WTC11 (cell line): ENCODE measurements at places on chromosomes 3 and 15. TPM values are rescaled to one million over a fixed set of nuclear protein-coding genes. Genes with fewer than 3 reads are reported as not detected.

GRCh38 chr15:79837846-79838245 lies 59.0 kb downstream of the MTHFS start:
- H3K4me3 ChIP-seq = no peak overlapping the region
- H3K4me1 ChIP-seq = peaks cover 2% of the 10 kb centered on the region; the same call in 1 of the 2 replicates
- no peaks in the 10 kb centered on the region for H3K27me3 ChIP-seq

DNA sequence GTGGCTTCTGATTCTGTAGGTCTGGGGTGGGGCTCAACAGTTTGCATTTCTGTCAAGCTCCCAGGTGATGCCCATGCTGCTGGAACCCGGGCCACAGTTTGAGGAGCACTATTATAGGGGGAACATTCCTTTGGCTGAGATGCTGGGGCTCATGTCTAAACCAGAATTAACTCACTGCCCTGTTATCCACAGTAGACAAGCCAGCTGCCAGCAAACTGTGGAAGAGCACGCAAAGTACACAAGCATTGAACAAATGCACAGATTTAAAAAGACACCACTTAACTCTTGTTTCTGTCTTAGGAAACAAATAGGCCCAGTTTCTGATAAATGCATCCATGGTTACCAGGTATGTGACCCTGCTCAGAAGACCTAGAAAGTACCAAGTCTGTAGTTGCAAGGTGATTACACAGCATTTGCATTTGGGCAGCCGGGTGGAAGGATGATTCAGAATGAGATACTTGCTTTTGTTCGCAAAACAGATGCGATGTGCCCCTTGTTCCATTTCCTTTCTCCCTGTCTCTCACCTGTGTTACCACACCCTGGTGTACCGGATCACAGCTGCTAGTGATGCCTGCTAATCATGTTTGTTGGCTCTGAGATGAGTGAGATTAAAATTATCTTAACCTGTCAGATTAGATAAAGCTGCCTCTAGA lies 12.4 kb downstream of the GYG1 start:
- DNase-seq = no peak
- H3K27me3 ChIP-seq = no peaks in the 10 kb centered on the region
- no peak overlapping the region for H3K4me3 ChIP-seq
- peaks cover 8% of the 10 kb centered on the region; the same call in 1 of the 2 replicates for H3K36me3 ChIP-seq
- peak overlapping the region; percentile 75 for H3K27ac ChIP-seq
- peaks cover 42% of the 10 kb centered on the region for H3K4me1 ChIP-seq

DNA sequence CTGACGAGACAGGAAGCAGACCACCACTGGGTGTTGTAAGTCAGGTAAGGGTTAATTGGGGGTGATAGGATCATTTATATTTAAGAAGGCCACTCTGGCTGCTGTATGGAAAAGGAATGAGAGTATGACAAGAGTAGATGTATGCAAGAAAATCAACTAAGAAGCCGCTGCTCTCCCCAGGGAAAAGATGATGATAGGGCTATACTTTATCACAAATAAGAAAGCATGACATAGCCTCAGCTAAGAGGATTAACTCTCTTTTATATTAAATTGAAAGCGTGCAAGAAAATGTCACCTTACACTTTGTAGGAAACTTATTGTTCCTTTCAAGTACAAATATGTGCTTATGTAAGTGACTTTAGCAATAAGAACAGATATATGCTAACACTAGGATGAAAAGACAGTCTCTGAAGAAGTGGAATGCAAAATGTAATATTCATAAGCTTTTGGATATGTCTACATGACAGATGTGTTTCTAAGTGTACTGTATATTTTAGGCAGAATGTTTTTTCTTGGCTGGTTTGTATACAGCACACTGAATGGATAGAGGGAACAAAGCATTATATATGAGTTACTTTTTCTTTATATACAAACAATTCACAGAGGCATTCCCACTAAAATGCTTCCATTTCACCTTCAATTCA lies 8.7 kb upstream of the NDUFB4 start:
- peaks cover 3% of the 10 kb centered on the region for H3K36me3 ChIP-seq
- H3K27ac ChIP-seq = no peak overlapping the region
- H3K4me1 ChIP-seq = no peaks in the 10 kb centered on the region
- no peak overlapping the region for H3K4me3 ChIP-seq
- no peak for DNase-seq

DNA sequence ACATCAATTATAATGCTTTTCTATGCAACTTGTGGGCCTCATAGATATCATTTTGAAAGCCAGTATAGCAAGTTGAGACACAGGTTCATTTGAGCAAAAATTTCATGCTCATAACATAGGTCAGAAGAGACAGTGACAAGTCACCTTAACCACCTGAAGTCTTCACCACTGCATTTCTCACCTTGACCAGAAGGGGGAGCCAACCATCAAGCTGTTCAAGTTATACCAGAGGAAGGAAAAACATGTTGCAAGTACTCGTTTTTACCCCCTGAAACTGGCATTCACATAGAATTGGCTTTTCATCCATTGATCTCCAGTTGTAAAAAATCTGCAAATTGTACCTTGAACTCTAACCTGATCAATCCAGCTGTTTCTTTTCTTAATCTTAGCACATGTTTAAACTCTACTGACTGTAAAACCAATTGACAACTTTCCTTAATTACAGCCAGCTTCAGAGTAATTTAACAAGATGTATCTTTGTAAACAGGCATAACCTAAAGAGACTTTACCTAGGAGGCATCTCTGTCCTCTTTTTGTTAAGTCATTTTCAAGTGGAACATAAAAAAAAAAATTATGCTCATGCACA lies 1.4 kb downstream of the LMOD3 start:
- no peaks in the 10 kb centered on the region for H3K36me3 ChIP-seq
- peaks cover 8% of the 10 kb centered on the region; the same call in 1 of the 2 replicates for H3K4me1 ChIP-seq
- H3K27me3 ChIP-seq = no peaks in the 10 kb centered on the region
- DNase-seq = peak; percentile 90

DNA sequence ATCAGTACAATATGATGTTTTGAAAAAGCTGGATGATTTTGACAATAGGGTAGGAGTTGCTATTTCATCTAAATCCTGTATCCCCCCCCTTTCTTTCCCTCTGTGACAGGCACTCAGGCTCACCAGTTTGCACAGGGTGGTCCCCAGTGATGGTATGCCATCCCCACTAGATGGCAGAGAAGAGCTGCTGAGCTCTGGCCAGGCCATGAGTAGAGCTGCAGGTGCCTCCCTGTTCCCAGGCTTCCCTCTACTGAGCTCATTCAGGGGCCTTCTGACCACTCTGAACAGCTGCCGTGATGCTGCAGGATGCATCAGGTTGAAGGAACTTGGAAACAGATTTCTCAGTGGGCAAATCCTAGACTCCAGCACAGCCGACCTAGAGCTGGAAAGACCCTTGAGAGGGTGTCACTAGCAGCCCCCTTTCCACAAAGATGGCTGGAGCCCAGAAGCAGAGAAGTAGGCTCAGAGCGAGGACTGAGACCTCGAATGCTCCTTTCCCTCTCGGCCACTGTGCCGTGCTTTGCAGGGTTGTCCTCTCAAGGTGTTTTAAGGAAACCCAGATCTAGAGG lies 45.1 kb downstream of the EFCAB12 start:
- no peak overlapping the region for H3K4me3 ChIP-seq
- H3K4me1 ChIP-seq = peaks cover 13% of the 10 kb centered on the region
- peaks cover 22% of the 10 kb centered on the region for H3K36me3 ChIP-seq

GRCh38 chr15:25091421-25092158 lies 136.8 kb downstream of the SNRPN start:
- no peaks in the 10 kb centered on the region for H3K4me1 ChIP-seq
- no peak overlapping the region for H3K4me3 ChIP-seq
- no peak overlapping the region for H3K27ac ChIP-seq
- peaks cover under 1% of the 10 kb centered on the region; the same call in 1 of the 2 replicates for H3K27me3 ChIP-seq
- no peak for DNase-seq

DNA sequence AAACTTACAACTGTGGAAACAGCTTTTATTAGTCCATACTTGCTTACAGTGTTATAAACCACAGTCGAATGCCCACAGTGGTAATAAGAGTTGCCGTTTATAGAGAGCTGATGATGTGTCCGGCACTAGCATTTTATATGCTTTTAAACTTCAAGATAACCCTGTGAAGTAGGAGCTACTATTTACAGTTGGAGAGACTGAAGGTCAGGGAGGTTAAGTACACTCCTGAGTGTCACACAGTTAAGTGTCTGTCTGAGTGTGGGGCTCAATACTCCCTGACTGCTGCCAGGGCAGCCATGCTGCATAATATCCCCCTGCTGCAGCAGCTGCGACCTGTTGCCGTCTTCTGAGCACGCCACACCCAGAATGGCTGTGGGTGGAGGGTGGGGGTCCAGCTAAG lies 89.9 kb upstream of the TNFAIP8L3 start:
- H3K36me3 ChIP-seq = no peaks in the 10 kb centered on the region
- H3K27me3 ChIP-seq = no peaks in the 10 kb centered on the region; the same call in 1 of the 2 replicates
- no peak for DNase-seq
- no peaks in the 10 kb centered on the region for H3K4me1 ChIP-seq
- no peak overlapping the region for H3K4me3 ChIP-seq
- H3K27ac ChIP-seq = no peak overlapping the region

DNA sequence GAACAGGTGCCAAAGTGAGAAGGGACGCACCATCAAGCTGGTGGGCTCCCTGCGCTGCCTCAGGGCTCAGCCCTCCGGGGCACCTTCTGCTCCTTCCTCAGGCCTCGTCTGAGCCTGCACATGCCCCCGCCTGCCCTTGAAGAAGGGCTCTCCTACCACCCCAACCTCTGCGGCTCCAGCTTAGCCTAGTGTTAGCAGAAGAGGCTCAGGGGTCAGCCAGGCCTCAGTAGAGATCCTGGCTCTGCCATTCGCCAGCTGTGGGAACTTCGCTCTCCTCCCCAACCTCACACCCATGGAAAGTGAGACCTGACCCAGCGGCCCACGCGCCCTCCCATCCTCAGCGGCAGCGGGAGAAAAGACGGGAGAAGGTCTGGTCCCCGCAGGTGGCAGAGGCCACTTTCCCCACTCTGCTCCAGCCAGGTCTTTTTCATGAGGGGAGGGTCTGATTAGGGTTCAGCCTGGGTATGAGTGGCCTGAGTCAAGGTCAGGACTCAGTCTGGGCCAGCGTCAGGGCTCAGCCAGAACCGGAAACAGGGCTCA lies 8.2 kb downstream of the GRIP2 start:
- H3K4me3 ChIP-seq = no peak overlapping the region
- no peaks in the 10 kb centered on the region for H3K27me3 ChIP-seq
- DNase-seq = no peak
- H3K27ac ChIP-seq = peak overlapping the region; percentile 62; the same call in 1 of the 2 replicates
- H3K36me3 ChIP-seq = 0 out of 2 replicates have a peak, but pooled peaks cover 3% of the 10 kb centered on the region
- H3K4me1 ChIP-seq = peaks cover 51% of the 10 kb centered on the region

GRCh38 chr15:74620636-74621545 lies 5.3 kb downstream of the CLK3 start:
- H3K27me3 ChIP-seq = no peaks in the 10 kb centered on the region
- DNase-seq = peak; percentile 83
- H3K4me3 ChIP-seq = no peak overlapping the region

DNA sequence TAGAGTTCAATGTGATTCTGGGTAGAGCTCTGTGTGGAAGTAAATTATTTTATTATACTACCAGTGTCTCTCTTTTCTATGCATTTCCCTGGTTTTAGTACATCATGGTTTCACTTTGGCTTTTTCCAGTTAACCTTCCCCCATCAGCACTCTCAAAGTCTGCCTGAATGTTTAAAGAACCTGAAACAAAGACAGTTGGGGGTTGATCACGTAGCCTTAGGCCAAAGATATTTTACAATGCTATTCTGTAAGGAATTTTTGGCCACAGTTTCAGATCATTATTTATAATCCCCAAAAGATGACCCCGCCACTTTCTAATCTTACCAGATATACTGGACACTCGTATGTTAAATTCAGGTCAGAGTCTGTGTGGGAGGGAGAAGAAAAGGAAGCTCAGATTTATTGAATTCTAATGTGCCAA lies 156.3 kb upstream of the TMC3 start:
- H3K36me3 ChIP-seq = no peaks in the 10 kb centered on the region
- peak overlapping the region; percentile 46 for H3K4me3 ChIP-seq
- no peak for DNase-seq
- H3K4me1 ChIP-seq = peaks cover 38% of the 10 kb centered on the region

DNA sequence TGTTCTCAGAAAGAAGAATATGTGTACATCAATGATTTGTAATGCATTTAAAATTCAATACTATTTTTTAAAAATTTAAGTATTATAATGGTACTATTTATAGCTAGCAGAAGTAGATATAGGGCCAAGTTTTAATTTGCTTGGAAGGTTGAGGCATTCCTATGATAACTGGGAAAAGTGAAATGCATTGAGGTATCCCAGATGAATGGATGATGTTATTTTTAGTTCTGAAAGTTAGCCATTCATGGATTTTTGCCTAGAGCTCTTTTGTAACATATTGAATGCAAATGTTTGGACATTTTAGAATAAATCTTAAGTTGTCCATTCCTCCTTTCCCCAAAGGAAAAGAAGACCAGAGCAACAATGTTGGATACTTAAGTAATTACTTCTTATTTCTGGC lies 47.6 kb downstream of the GAP43 start:
- DNase-seq = no peak
- H3K4me1 ChIP-seq = peaks cover 18% of the 10 kb centered on the region
- H3K4me3 ChIP-seq = no peak overlapping the region
- H3K27me3 ChIP-seq = no peaks in the 10 kb centered on the region
- H3K27ac ChIP-seq = no peak overlapping the region

DNA sequence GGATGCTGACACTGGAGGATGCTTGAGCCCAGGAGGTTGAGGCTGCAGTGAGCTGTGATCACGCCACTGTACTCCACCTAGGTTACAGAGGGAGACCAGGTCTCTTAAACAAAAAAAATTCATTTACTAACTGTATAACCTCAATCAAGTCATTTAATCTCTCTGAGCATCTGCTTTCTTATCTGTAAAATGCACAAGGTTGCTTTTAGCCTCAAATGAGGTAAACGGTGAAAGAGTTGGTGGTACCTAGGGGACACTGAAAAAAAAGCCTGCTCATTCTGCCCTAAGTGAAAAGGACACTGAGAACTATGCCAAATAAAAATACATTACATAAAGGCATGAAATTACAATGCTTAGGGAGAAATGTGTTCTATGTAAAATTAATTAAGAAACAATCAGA lies 3.4 kb downstream of the PP2D1 start:
- no peak for DNase-seq
- no peaks in the 10 kb centered on the region for H3K4me1 ChIP-seq
- no peaks in the 10 kb centered on the region for H3K36me3 ChIP-seq
- H3K27ac ChIP-seq = no peak overlapping the region
- H3K27me3 ChIP-seq = no peaks in the 10 kb centered on the region

GRCh38 chr15:76380249-76380648 lies 43.7 kb downstream of the ISL2 start:
- no peak overlapping the region for H3K4me3 ChIP-seq
- no peaks in the 10 kb centered on the region for H3K27me3 ChIP-seq
- DNase-seq = no peak
- H3K36me3 ChIP-seq = no peaks in the 10 kb centered on the region

- H3K36me3 ChIP-seq = no peaks in the 10 kb centered on the region
- no peak overlapping the region for H3K27ac ChIP-seq
- no peak for DNase-seq
- no peaks in the 10 kb centered on the region for H3K27me3 ChIP-seq
These were observed 79.4 kb upstream of the OSTN start for GRCh38 chr3:191119415-191120295.

Gene CCK
- total RNA-seq = 0.50 to 1.1 TPM (median 0.94 TPM) in 3 replicates

Gene C3orf85
- not detected in 3 replicates for total RNA-seq

Gene DPH3
- 26.5 to 27.8 TPM (median 26.6 TPM) in 3 replicates for total RNA-seq

Gene LMAN1L
- total RNA-seq = not detected in 3 replicates

Gene TF
- 9.3 to 10.9 TPM (median 9.3 TPM) in 3 replicates for total RNA-seq
